ENCODE measurements at places on chromosomes 5 and 9.

DNA sequence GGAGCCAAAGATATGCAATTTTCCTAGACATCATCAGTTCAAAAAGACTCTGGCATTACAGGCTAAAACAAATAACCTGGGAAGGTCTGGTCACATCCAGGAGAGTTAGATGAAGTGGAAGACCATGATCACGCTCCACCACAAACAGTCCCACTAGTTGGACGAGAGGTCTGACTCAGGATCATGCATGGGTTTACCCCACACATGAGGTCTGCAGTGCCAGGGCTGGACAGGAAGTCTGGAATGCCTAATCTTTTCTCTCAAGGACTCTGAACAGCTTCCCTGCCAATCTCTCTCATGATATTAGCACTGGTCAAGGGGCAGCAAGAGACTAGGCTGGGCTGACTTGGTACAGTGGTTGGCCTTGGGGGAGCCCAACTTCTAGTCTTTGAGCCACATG, 7.1 kb downstream of the PRUNE2 start:
- DNase-seq = no peak

GRCh38 chr5:124806373-124807077, 60.1 kb upstream of the ZNF608 start:
- DNase-seq = no peak

DNA sequence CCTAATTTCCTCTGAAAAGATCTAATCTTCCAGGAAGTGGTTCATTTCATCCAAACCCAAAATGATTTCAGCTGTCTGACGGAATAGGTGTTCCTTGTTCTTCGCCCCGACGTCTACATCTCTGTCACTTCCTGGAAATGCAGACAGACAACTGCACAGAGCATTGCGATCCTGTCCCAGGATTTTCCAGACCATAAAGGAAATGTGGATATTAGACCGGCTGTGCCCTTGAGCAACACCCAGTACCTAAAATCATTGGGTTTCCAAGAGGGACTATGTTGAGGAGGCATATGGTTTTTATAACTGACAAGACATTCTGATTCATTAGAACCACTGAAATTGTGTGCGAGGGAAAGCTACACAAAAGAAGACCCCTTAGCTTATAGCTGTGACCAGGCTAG, 74.2 kb downstream of the MSX2 start:
- no peak for DNase-seq

GRCh38 chr9:106769331-106769730, 93.6 kb upstream of the ZNF462 start:
- no peak for DNase-seq

DNA sequence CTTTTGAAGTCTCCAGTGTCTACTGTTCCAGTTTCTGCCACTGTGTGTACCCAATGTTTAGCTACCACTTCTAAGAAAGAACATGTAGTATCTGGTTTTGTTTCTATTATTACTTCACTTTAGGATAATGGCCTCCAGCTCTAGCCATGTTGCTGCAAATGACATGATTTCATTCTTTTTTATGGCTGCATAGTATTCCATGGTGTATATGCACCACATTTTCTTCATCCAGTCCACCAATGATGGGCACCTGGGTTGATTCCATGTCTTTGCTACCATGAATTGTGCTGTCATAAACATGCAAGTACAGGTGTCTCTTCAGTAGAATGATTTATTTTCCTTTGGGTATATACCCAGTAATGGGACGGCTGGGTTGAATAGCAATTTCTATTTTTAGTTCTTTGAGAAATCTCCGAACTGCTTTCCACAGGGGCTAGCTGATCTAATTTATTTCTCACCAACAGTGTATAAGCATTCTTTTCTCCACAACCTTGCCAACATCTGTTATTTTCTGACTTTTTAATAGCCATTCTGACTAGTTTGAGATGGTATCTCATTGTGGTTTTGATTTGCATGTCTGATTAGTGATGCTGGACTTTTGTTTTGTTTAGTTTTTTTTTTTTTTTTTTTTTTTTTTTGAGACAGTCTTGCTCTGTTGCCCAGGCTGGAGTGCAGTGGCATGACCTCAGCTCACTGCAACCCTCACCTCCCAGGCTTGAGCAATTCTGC, 68.9 kb downstream of the WDR41 start:
- DNase-seq = no peak

DNA sequence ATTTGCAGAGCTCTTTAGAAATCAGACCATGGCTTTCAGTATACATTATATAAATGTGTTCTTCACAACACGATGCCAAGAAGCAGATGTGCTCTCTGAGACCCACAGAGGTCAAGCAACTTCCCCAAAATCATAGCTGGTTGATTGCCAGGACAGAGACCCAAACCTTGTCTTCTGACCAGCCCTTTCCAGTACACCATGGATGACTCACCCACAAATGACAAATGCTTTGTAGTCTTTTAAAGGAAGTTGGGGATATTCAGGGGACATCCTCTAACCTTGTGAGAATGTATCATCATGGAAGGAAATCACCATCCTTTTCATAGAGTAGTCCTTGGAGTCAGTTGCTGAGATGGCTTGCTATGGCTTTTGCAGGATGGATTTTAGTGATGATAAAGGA, 30.1 kb downstream of the ZNF462 start:
- DNase-seq = no peak

GRCh38 chr9:77729177-77729576, 81.1 kb upstream of the GNA14 start:
- no peak for DNase-seq

DNA sequence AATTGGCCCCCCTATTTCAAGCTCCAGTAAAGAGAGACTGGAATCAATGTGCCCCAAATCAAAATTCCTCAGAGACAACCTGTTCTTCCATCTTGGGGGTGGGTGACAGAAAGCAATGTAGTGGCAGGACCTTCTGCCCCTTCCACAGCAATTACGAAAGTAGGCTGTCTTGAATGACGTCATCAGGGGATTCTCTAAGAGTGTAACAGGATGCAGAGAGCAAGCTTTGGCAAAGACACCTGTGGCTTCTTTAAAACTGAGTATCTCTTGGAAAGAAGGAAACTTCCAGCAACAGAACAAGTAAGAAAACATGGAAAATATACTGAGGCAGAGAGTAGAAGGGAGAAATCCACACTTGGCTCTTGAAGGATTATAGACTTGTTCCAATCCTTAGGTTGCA, 247.6 kb upstream of the PDE4D start:
- no peak for DNase-seq

DNA sequence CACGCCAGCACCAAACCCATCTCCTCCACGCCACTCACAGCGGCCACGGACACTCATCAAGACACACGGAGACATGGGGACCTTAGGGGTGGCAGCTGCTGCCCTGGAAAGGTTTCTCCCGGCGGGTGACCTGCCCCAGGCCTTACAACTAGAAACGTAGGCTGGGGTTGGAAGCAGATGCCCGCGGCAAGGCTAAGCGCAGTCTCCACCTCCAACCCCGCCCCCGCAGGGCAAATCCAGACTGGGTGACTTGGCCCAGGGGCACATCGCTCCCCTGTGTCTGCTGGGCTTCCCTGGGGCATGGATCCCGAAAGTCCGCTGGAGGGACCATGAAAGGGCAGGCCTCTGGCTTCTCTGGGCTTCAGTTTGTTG, 12.0 kb upstream of the ASS1 start:
- DNase-seq = no peak

- no peak for DNase-seq
Observed at GRCh38 chr5:79030663-79031484, 38.6 kb downstream of the DMGDH start.

- no peak for DNase-seq
Observed at GRCh38 chr5:153629027-153629895, 138.8 kb downstream of the GRIA1 start.

GRCh38 chr5:115888027-115888426, 46.3 kb downstream of the AP3S1 start:
- DNase-seq = no peak

- no peak for DNase-seq
Observed at GRCh38 chr5:136053336-136054141, 24.8 kb downstream of the TGFBI start.

DNA sequence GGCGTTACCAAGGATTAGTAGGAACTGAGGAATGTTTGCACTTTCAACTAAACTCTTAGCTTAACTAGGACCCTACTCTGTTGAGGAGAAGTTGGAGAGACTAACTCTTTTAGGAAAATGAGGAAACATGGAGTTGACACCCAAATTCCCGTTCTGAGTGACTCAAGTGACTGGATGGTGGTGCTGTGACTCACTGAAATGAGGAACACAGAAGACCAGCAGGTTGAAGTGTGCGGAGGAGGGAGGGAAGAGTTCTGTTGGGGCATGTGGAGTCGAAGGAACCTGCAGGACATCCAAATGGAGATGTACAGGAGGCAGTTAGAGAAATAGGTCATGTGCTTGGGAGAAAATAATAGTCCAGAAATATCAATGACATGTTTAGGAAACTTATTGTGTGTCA, 8.2 kb downstream of the HEXB start:
- no peak for DNase-seq

- no peak for DNase-seq
Observed at GRCh38 chr9:131125038-131125287, 423 bp upstream of the NUP214 start.

DNA sequence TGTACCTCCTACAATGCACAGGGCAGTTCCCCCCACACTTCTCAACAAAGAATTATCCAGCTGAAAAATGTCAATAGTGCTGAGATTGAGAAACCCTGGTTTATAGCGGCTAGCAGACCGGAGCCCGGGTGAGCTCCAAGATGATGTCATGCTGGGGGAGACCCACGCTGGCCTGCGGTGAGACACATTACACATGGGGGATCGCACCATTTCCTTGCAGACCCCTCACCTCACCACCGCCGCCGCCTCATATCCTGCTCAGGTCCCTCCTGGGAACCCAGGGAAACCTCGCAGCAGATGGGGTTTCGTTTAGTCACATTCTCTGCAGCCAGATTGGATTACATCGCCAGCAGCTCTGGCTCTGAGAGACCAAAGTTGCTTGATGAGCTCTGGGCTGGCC, 14.7 kb upstream of the TNC start:
- DNase-seq = no peak

All from hematopoietic multipotent progenitor cell treated with erythropoietin and hydrocortisone succinate and interleukin-3 and kit ligand, for 17 days (in vitro differentiated cells).